ENCODE measurements at places on chromosomes 11 and 22. TPM values are rescaled to one million over a fixed set of nuclear protein-coding genes. Genes with fewer than 3 reads are reported as not detected.

DNA sequence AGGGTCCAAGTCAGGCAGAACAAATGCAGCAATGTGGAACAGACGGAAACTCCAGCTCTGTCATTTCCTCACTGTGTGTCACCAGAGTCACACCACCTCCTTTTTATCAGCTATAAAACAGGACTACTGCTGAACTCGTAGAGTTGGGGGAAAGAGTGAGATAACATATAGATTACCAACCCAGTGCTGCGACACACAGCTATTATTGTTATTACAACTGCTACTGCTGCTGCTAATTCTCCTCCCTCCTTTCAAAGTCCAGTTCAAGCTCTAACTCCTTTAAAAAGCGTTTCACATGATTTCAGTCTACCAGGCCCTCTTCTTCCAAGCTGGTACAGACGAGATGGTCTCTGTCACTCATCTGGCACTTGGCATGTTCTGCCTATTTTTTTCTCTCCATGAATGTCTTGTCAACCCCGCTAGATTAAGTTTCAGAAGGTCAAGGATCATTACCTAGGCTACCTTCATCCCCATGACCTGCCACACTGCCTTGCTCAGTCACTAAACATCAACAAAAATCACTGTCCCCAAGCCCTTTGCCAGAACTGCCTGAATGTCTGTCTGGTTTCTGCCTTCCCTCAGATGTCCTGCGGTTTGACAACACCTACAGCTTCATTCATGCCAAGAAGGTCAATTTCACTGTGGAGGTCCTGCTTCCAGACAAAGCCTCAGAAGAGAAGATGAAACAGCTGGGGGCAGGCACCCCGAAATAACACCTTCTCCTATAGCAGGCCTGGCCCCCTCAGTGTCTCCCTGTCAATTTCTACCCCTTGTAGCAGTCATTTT, 3.7 kb upstream of the MTFP1 start:
- DNase-seq: no peak

GRCh38 chr22:37870273-37870672, 21.1 kb downstream of the EIF3L start:
- DNase-seq: no peak

DNA sequence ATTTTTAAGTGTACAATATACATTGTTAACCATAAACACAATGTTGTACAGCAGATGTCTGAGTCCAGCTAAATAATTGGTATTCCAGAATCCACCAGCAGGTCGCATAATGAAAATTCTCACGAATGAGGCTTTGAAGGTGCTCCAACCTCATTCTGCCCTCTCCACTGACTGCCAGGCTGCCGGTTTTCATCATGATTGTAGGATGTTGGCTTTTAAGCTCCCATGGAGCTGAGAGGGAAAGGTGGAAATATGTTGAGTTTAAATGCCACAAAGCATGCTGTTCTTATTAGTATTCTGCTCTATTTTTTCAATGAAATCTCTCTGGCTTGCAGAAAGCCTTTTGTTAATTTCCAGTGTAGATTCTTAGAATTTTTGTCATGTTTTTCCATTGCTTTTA, 337.2 kb upstream of the DDI1 start:
- no peak for DNase-seq

DNA sequence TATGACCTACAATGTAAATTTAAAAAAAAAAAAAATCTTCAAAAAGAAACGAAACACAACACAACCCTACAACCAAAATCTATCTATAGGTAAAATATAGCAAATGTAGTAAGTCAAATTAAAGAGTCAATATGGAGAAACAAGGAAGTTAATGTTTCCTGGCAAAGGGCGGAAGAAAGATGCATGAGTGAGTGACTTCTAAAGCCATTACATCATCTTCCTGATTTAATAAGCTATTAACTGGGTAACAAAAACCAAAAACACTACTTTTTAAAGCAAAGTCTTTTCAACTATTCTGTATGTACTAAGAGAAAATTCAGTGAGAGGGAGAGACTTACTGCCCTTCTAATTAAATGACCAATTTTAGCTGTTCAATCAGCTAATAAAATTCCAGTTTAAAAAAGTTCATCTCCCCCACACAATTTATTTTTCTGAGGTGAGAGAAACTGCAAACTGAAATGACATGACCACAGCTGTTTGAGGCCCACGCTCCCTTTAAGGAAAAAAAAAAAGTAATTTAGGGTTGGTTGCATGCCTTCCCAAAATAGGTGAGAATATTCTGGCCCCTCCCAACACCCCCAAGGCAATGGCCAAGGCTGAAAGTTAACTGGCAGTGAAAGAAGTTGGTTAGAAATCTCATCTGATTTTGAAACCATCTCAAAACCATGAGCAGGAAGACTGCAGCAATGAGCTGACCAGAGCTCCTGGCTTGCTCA, 5.9 kb downstream of the SF1 start:
- DNase-seq: no peak

The OR51B2 gene
- total RNA-seq: not detected

DNA sequence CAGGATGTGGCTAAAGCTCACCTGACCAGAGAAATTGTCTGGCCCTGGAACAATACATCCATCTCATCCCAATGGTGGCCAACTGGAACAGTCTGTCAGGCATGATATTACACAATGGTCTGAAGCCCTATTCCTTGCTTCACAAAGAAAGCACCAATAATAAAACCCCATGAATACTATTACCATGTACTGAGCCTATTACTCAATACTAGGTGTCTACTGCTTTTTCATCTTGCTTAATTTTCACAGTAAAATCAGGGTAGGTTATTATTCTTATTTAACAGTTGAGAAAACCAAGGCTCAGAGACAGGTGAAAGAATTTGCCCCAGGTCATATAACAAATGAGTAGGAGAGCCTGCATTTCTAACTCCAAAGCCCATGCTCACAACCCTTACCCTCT, 68.9 kb upstream of the CAPRIN1 start:
- DNase-seq: no peak
